Activated T-cell treated with anti-CD3 and anti-CD28 coated beads for 4 hours (primary cell): ENCODE measurements at places on chromosomes 7 and 10.

GRCh38 chr10:61733358-61733940, 70.7 kb downstream of the CABCOCO1 start:
- DNase-seq: no peak

DNA sequence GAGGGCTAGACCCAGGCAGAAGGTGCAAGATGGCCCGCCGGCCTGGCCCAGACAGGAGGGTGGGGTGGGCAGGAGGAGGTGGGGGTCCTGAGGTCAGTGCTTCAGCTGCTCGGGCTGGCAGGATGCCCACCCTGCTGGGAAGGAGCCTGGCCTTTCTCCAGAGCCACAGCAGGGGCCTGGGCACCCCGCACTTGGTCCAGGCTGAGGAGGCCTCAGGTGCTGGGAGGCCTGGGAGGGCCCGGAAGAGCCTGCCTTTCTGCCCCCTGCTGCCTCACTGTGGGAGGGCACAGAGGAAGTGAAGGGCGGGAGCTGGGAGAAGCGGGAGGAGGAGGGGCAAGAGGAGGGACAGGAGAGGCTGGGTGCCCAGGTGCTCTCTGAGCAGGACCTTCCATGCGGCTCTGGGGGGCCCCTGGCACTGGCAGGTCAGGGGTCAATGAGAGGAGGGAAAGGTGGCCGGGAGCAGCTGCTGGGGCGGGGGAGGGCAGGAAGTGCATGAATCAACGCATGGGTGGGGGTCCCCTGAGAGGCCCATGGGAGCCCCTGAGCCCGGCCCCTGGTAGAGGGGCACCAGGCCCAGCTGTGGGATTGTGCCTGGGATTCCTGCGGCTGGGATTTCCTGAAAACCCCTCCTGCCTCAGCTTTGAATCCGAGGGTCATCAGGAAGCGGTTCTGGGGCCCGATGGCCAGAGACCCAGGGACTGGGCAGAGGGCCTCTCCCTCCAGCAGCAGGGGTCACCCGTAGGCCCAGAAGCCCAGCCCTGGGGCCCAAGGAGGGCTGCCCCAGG, 49.9 kb downstream of the PWWP2B start:
- DNase-seq: peak; percentile 46

DNA sequence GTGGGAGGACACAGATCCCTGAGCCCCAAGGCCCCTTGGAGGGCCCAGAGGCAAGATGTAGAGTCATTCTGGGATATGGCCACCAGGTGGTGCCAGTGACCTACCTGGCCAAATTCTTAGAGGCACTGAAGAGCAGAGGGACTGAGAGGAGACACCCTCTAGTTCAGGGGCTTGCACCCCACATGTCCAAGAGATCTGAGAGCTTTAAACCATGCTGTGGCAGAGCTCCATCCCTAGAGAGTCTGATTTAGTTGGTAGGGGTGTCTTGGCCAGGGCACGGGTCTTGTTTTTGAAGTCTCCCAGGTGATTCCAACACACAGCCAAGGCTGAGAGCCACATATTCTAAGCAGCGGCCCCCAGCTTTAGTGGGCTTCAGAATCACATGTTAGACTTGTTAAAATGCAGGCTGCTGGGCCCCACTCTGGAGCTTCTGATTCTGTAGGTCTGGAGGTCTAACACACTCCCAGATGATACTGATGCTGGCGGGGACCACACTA, 52.5 kb downstream of the PRF1 start:
- DNase-seq: peak; percentile 64

GRCh38 chr10:30784897-30785605, 155.5 kb upstream of the LYZL2 start:
- peak; percentile 21 for DNase-seq

- DNase-seq: no peak
These were observed 59.6 kb upstream of the ZNF33B start for GRCh38 chr10:42697926-42698325.
